ENCODE measurements at places on chromosomes 2 and 18. TPM values are rescaled to one million over a fixed set of nuclear protein-coding genes. Genes with fewer than 3 reads are reported as not detected.
A peak's percentile ranks its signal among the peaks of the same experiment; 100 is the strongest.

DNA sequence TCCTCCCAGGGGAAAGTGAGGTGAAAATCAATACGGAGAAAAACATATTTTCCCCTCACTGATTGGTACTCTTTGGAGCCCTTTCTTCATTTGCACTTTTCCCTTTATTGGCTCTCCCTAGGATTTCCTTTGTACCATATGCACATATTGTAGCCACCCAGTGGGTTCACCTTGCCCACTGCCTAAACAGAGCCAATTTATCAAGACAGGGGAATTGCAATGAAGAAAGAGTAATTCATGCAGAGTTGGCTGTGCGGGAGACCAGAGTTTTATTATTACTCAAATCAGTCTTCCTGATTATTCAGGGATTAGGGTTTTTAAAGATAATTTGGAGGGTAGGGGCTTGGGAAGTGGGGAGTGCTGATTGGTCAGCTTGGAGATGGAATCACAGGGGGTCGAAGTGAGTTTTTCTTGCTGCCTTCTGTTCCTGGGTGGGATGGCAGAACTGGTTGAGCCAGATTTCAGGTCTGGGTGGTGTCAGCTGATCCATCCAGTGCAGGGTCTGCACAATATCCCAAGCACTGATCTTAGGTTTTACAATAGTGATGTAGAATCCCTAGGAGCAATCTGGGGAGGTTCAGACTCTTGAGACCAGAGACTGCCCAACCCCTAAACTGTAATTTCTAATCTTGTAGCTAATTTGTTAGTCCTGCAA, 15.1 kb upstream of the KCNE4 start:
- H3K4me3 ChIP-seq = no peak overlapping the region
- no peaks in the 10 kb centered on the region for H3K4me1 ChIP-seq
- no peaks in the 10 kb centered on the region for H3K36me3 ChIP-seq
- no peak for DNase-seq

DNA sequence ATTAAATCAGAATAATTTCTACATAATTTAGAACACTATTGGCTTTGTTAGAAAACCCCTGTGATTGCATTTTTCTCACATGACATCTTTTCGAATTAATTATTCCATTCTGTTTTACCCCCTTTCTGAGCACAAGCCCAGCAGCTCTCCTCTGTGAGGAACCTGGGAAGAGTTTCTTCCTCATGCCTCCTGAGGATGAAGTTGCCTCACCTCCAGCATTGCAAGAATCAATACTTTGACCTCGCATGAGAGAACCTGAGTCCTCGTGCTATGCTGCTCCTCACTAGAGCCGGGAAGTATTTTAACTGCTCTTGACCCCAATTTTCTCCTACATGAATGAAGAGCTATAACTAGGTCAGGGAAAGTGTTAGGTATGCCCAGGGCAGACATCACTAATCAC, 77.1 kb upstream of the RAPH1 start:
- no peak overlapping the region for H3K4me3 ChIP-seq
- DNase-seq = no peak
- no peaks in the 10 kb centered on the region for H3K4me1 ChIP-seq
- no peaks in the 10 kb centered on the region for H3K36me3 ChIP-seq
- H3K27ac ChIP-seq = no peak overlapping the region

DNA sequence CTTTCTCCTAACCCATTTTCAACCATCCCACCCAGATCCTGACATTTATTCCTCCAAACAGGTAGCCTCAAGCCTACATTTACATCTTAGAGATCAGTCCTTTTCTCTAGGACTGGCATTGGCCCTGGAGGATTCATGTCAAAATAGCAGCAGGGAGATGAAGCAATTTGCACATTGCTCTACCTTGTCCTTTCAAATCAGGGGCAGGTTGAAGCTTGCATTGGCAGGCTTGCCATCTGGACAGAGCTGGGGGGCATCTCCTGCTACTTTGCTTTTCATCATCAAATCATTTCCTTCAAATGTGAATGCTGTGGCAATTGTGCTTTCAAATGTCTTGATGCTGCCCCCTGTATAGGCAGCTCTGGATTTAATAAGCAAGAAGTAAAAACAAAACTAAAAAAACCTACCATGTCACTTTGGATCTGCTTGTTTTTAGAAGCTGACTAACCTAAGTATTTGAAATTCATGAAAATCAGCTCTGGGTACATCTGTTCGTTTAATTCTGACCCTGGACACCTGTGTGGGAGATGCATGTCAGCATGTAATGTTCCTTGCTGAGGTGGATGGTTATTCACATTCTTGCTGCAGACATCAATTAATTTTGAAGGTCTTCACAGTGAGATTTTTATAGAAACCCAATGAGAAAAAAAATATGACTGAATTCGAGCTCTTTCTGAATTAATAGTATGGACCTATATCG, 47.9 kb downstream of the KIF5C start:
- H3K36me3 ChIP-seq = no peaks in the 10 kb centered on the region
- H3K27me3 ChIP-seq = no peaks in the 10 kb centered on the region
- no peak overlapping the region for H3K27ac ChIP-seq

DNA sequence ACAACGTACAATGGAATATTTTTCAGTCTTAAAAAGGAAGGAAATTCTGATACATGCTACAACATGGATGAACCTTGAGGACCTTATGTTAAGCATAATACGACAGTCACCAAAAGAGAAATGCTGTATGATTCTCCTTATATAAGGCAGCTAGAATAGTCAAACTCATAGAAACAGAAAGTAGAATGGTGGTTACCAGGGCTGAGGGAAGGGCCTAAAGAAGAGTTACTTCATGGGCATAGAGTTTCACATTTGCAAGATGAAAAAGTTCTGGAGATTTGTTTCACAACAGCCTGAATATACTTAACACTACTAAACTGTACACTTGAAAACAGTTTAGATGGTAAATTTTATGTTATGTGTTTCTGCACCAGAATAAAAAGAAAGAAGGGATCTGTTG, 113.3 kb downstream of the GALNT1 start:
- H3K4me3 ChIP-seq = no peak overlapping the region
- H3K36me3 ChIP-seq = peaks cover 2% of the 10 kb centered on the region
- no peak for DNase-seq
- no peak overlapping the region for H3K27ac ChIP-seq

GRCh38 chr2:169828141-169828811, 1.0 kb downstream of the UBR3 start:
- DNase-seq = no peak
- peak overlapping the region; percentile 71 for H3K4me3 ChIP-seq
- no peaks in the 10 kb centered on the region for H3K36me3 ChIP-seq
- peaks cover 1% of the 10 kb centered on the region for H3K4me1 ChIP-seq
- H3K27me3 ChIP-seq = no peaks in the 10 kb centered on the region

The ABHD1 gene
- total RNA-seq = not detected

The MGAT4A gene
- total RNA-seq = 65.8 TPM

The TMEM200C gene
- total RNA-seq = 0.15 TPM

The SKOR2 gene
- not detected for total RNA-seq

The CRYBA2 gene
- total RNA-seq = not detected

The AGXT gene
- not detected for total RNA-seq

Measured in aorta (tissue), 5 donors.